Stimulated activated CD8-positive, alpha-beta memory T cell treated with anti-CD3 and anti-CD28 coated beads, Interleukin-7, amount 100 ng/mL, for 1 hour (primary cell): ENCODE measurements at places on chromosomes 12 and 14.

- no peak for DNase-seq
Observed at GRCh38 chr14:35687335-35687939, 121.7 kb downstream of the RALGAPA1 start.

GRCh38 chr12:114134922-114135321 is 168.8 kb upstream of the RBM19 start:
- DNase-seq: no peak

DNA sequence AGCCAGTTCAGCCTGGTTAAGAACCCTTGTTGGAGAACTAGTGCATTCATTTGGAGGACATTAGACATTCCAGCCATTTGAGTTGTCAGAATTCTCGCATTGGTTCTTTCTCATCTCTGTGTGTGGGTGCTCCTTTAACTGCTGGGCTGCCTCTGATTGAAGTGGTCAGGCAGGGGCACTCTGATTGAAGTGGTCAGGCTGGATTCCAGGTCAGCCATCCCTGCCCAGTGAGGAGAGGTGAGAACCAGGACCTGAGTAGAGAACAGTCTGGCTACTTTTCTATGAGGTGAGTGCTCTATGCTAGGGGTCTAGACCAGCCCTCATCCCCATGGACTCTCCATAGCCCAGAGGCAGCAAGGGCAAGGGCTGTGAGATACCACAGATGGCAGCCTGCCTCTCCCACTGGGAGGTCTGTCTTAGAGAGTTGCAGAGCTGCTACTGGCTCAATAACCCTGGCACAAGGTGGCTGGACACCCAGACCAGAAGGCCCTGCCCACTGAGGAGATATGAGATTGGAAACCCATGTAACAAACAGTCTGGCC is 691.6 kb downstream of the TMTC2 start:
- no peak for DNase-seq

- no peak for DNase-seq
Observed at GRCh38 chr14:99586761-99587459, 17.1 kb downstream of the CCDC85C start.

GRCh38 chr12:131348646-131349045 is 362.2 kb upstream of the SFSWAP start:
- no peak for DNase-seq

GRCh38 chr14:103328941-103329340 is 5.1 kb upstream of the EIF5 start:
- no peak for DNase-seq
